ENCODE measurements at places on chromosomes 3 and 15.
A peak's percentile ranks its signal among the peaks of the same experiment; 100 is the strongest.

DNA sequence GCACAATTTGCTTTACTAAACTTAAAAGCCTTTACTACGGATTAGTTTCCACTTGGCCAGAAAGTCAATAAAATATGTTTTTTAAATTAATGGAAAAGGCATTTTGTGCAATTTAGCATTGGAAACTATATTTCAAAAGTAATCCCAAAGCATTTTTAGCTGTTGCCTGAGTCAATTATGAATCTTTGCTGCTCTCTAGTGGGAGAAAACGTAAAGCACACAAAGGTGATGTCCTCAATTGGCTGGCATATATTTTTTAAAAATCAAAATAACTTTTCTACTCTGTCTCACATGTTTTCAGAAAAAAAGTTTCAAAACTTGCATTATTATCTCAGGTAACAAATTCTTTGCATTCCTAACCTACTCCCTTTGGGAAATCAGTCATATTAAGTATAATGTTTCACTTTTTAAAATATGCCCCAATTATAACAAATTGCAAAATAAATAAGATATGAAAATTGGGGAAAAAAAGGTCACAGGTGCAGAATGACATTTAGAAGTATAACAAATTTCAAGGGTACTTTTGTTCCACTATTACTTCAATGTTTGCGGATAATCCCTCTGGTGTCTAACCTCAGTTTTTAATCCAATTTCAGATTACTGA, 47.2 kb upstream of the TEX55 start:
- peak; percentile 13 for DNase-seq

- DNase-seq: no peak
These were observed 3.1 kb upstream of the ABHD6 start for GRCh38 chr3:58234516-58234931.

DNA sequence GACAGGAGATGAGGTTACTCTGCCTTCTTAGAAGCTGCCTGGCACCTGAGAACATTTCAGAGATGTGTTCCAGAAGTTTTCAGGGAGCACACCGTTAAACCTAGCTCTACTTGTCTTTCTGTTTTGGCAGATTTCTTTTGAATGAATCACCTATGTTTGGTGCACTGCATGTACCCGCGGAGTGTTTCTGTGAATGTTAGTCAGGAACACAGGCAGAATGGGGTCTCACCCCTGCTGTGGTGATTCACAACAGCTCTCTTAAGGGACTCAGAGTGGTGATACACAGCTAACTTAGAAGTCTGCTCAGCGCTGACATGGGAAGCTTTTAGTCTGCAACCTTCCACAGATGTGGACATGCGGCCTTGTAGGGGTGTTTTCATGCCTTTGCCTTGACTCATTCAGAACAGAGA, 24.0 kb downstream of the TSEN2 start:
- no peak for DNase-seq

- no peak for DNase-seq
These were observed 5.9 kb upstream of the ABHD10 start for GRCh38 chr3:111972891-111973290.

- no peak for DNase-seq
These were observed 360.1 kb downstream of the CNTN4 start for GRCh38 chr3:2458816-2459215.

DNA sequence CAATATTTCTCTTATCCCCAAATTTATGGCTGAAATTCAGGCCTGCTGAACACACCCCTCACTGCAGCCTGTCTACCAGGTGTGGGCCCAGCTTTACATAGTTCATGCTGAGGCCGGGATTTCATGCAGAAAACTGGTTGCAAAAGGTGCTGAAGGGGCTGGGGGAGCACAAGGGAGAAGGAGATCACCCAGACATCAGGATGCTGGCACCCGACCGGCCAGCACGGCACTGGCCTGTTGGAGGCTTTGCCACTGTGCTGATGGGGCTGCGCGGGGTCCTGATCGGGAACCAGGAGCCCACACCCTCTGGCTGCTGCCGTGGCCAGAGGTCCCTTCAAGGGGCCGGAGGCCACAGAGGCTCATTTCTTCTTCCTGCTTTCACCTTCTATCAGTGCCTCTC, 177.9 kb upstream of the C2CD4B start:
- DNase-seq: no peak

DNA sequence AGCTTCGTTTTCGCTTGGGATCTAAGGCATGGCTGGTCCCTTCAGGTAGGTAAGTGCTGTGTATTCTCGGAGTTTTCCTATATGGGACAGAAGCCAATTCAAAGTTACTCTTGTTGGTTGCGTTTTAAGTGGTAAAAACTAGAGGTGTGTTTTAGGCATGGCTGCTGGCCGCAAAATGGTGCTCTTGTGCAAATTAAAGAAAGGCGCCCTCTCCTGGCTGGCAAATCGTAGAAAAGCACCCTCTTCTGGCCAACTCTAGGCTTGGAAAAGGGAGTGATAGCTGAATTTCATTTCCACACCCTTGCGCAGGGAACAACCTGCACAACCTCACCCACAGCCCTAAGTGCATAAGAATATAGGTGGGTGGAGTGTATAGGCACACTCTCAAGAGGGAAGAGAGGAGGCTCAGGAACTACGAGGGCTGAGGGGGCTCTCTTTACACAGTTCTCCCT, 23.5 kb downstream of the DRD3 start:
- DNase-seq: no peak

DNA sequence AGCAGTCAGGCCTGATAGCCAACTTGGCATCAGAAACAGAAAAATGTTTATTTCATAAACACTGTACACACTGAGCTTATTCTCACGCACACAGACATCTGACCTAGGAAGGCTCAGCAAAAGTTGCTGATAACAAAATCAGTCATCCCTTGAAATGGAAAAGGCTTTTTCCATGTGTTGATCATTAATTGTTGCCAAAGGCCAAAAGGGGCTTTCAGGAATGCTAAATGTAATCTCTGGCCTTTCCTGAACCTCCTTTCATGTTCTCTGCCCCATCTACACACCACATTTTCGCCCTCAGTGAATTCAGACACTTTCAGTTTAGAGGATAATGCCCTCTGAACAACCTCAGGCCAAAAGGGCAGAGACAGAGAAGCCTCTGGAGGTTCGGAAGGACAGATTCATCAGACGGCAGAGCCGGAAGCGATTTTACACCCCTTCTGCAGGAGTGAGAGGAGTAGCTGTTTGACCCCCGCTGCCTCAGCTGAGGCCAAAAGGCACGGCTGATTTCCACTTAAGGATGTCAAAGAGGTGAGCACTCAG, 14.5 kb downstream of the RTP4 start:
- DNase-seq: no peak

- DNase-seq: no peak
These were observed 524.7 kb upstream of the ZNF717 start for GRCh38 chr3:76310089-76310488.

GRCh38 chr15:85298366-85298765, 82.0 kb upstream of the AKAP13 start:
- no peak for DNase-seq

DNA sequence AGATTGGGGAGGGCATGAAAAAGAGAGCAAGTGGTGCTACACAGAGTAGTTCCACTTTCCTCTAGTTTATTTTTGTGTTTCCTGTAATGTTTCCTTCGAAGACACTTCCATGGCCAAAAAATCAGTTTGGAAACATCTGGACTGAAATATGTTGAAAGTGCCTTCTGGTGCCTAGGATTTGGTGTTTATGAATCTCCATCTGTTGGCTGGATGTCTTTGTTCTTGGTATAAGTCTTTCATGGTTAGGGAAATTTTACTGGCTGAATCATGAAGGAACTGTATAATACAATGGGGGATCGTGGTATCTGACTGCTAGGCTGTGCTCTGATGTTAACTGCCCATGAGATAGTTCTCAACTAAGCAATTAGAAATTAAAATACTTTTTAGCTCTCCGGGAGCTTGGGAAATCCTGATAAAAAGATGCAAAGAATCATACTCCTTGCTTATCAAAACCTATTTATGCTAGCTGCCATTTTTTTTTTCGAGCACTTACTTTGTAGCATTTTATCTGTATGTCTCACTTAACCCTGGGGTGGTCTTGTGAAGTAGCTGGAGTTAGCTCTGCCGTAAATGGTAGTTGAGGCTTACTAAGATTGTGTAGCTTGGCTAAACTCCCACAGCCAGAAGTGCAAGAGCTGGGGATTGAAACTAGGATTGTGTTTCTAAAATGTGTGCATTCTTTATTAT, 21.9 kb downstream of the AKAP13 start:
- no peak for DNase-seq

DNA sequence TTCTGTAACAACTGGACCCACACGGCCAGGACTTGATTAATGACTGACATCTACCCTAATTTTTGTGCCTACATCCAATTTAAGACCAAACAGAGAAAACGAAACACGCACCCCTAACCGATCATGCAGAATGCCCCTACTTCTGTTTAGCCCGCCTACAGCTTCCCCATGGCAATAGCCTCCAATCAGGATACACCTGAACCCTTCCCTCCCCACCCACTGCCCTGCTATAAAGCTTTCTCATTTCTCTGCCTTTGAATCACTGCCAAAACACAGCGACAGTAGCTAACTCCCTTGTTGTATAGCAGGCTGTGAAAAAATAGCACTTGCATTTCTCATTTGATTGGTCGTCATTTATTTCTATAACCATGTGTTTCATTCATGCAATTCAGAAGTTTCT, 45.2 kb upstream of the DPPA4 start:
- DNase-seq: no peak

GRCh38 chr3:17733215-17733614, 9.2 kb downstream of the TBC1D5 start:
- no peak for DNase-seq

GRCh38 chr3:148330542-148330941, 367.2 kb upstream of the AGTR1 start:
- DNase-seq: no peak

Measured in effector CD4-positive, alpha-beta T cell (primary cell).